ENCODE measurements at places on chromosomes 4 and X.

- DNase-seq, result no peak
Observed at GRCh38 chr4:181157647-181158046, 1085.6 kb upstream of the TENM3 start.

- DNase-seq, result no peak
Observed at GRCh38 chrX:111375747-111376146, 36.2 kb downstream of the DCX start.

DNA sequence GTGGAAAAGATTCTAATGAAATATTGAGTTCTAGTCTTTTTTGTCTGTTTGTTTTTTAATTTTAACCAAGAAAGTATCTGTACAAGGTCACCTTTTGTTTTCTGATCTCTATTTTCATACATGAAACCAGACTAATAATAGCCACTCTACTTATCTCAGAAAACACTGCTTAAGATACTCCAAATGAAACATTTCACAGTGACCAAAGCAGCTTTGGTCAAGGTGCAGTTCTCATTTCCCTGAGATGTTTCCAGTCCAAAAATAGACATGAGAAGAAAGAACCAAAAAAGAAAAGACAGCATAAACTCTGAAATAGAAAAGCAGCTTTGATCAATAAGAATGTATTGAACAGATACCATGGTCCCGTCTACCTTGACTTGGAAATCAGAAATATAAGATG lies 782.8 kb downstream of the RAB28 start:
- no peak for DNase-seq

- DNase-seq, result no peak
Observed at GRCh38 chrX:134599184-134599914, 58.9 kb downstream of the PLAC1 start.

DNA sequence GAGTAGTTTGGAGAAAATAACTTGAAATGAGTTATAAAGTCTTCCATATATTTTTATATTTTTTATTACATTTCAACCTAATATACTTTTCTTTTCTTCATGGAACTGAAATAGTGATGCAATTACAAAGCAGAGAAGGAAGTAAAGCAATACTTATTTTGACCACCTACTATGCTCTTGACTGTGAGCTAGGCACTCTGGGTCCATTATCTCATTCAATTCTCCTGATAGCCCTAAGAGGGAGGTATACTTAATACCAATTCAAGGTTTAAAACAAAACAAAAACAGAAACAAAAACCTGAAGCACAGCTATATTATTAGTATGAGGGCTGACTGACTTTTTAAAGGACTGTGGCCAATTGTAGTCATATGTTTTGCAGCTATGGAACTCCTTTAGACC lies 193.5 kb downstream of the MAD2L1 start:
- DNase-seq, result no peak

DNA sequence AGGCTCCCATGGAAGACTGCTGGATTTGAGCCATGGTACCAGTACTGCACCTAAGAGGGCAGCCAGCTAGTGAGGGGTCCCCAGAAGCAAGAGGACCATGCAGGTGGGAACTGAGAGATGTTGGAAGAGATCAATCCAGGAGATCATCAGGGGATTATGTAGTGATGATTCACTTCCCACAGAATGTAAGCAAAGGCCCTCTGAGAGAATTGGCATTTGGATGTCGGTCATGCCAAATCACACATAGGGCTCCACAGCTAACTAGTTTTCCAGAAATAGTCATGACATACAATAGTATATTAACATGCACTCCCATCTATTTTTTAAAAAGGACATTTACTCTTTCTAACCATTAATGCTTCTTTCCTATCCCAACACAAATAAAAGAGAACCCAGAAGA lies 112.5 kb downstream of the RASGEF1B start:
- DNase-seq, result no peak

DNA sequence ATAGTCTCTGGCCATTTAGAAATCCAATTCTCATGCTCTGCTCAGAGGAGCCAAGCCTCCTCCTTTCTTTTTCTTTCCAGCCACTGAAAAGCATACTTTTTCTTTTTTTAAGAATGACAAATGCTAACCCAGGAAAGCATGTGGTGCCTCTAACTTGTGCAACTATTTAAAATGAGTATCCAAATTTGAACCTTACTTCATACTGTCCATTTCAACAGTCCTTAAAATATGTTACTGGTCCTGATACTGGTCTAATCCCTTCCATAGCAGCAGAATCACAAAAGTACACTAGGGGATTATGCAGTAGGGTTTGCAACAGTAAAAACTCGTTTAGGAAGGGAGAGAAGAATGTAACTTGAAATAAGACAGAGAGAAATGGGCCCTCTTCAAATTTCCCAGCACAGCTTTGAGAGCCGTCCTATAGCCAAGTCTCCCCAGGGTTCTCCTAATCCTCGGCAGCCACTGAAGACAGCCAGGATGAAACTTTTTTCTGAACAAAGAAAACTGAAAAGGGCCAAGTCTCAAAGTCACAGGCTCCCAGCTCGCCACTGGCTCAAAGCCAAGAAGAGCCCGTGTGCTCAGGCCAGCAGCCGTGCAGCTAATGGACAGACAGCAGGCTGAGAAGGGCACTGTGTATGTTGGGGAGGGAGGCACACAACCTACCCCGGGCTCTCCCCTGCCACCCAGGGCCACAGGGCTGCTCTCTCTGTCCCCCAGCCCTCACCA lies 39.5 kb downstream of the GPC4 start:
- DNase-seq, result no peak

DNA sequence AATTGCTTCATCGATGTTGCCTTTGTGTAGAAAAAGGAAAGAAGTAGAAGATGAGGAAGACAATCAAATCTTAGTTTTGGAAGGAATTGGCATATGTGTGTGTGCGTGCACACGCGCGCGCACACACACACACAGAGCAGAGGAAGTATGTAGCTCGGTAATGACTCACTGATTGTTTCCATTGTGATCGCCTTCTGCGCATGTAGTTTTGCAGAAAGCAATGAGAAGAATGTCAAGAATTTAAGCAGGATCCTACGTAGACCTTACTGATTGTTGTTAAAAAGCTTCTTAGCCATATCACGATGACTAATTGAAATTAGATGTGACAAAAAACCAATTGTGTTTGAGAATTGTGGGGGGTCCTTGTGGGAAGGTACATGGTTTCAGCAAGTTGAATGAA lies 12.8 kb upstream of the LIMCH1 start:
- no peak for DNase-seq

DNA sequence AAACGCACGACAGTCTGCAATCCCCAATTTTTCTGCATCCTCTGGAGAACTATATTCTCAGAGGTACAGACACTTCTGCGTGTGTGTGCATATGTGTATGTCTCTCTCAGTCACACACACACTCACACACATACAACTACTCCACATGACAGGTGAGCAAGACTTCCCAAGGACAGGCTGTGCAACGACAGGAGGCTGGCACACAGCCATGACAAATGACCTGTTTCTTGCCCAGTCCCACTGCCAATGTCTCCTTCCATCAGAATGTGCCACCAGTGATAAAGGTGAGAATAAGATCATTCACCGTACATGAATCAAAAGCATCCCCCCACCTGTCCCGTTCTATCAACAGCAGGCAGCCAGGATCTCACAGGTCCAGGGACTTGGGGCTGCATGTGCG lies 52.4 kb downstream of the PPP2R2C start:
- no peak for DNase-seq

DNA sequence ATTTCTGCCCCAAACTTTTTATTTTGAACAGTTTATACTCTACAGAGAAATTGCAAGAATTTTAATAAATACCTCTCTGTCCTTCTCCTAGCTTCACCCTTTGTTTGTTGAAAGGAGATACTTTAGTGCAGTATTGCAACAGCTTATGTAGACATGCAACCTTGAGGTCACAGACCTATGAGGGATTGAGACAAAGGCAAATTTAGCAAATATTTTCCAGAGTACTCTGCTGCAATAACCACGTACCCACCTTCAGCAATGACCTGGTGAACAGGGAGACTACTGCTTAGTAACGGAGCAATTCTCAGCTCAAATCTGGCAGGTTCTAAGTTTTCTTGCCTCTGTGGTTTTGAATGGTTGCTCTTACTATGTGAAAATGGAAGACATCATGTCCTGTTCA lies 13.2 kb downstream of the FGA start:
- no peak for DNase-seq

- DNase-seq, result no peak
Observed at GRCh38 chrX:18682979-18683387, 11.1 kb upstream of the RS1 start.

DNA sequence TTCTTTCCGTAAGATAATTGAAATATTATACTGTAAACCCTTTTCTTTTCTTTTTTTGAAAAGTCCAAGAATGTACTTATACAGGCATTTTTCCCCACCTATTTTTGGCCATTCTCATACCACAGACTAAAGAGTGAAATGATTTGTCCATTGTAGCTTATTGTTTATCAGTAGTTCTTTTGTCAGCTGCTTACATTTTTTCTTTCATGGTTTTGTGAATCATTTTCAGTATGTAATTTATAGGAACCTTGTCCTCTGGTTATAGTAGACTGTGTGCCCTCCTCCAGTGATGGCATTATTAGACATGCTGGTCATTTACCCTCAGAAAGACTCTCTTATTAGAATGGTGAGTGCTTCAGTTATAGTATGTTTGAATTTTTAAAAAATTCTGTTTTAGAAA lies 56.7 kb downstream of the CCKAR start:
- DNase-seq, result no peak

- no peak for DNase-seq
Observed at GRCh38 chrX:9475984-9476383, 11.1 kb downstream of the TBL1X start.

- no peak for DNase-seq
Observed at GRCh38 chr4:44147571-44148075, 301.0 kb downstream of the KCTD8 start.

DNA sequence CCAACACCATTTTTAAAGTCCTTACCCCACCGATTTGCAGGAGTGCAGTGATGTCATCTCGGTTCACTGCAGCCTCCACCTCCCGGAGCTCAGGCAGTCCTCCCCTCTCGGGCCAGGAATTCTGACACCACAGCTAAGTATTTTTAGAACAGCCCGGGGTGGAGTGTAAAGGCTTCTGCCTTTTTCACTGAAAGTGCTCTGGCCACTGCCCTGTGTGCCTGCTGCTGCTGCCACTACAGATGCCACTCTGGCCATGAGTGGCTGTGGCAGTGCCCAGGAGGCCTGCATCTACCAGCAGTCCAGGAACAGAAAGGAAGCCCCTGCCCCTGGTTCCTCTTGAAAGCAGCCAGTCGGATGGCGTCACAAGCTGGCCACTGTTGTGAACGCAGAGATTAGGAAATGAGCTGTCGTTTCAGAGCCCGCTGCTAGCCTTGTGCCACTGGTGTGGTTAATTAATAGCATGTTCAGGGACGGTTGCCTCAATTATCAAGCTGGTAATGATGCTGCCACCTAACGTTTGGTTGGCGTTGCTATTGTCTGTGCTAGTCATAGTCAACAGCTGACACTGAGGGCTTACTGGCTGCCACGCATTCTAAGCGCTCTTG lies 23.6 kb upstream of the TBC1D14 start:
- no peak for DNase-seq

DNA sequence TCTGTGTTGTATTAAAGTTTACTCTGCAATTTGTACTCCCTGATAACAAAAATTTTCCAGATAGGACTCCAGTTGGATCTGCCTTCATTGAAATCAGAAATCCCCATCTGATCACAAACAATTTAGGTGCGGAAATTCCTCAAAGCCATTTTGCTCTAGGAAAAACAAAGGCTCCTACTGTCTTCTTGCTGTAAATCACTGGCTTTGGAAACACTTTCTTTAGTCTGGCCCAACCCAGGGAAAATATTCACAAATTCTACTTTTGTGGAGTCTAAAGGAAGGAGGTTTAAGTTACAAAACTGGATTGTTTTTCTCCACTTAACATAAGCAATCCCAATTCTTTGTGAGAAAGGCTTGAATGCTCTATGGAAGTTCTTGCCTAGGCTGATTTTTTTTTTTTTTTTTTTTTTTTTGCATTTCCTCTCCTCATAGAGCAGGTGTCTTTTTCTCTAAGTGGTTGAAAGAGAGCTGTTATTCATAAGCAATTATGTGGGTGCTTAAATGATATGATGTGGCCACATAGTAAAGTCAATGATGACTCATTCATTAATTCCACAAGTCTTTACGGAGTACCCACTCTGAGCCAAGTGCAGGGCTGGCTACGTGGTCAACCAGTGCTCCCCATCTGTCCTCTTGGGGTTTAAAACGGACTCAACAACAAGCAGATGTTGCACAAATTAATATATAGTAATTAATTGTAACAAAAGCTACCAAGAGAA lies 261.4 kb downstream of the LDB2 start:
- DNase-seq, result no peak

DNA sequence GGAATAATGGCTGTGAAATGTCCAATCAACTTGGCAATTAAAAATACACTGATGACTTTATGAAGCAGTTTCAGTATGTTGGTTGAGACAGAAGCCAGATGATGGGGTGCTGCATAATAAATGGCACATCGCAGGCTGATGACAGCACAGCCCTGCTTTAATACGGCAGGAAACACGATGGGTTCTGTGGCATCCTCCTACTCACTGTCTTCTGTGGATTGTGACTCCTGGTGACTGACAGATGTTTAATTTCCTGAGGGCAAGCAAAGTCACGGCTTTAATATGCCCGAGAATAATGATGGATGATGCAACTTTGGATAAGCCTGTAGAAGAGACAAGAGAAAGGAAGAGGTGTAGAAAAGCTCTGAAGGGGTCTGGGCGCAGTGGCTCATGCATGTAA lies 295.4 kb downstream of the TRIML1 start:
- DNase-seq, result no peak

DNA sequence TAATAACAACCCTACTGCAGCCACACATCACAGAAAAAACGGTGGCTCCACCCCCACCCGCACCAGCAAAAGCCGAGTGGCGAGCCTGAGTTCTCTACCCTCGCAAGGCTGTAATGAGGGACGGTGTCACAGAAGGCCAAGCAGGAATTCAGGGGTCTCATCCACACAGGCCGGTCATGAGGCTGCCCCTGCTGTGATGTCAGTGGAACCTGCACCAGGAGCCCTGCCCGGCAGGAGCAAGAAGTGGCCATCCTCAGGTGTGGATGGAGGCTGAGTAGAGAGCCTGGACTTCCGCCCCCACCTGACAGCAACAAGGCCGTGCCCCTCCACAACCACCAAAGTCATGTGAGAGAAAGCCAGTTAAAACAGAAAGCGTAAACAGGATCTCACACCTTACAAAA lies 20.6 kb downstream of the LYAR start:
- no peak for DNase-seq

DNA sequence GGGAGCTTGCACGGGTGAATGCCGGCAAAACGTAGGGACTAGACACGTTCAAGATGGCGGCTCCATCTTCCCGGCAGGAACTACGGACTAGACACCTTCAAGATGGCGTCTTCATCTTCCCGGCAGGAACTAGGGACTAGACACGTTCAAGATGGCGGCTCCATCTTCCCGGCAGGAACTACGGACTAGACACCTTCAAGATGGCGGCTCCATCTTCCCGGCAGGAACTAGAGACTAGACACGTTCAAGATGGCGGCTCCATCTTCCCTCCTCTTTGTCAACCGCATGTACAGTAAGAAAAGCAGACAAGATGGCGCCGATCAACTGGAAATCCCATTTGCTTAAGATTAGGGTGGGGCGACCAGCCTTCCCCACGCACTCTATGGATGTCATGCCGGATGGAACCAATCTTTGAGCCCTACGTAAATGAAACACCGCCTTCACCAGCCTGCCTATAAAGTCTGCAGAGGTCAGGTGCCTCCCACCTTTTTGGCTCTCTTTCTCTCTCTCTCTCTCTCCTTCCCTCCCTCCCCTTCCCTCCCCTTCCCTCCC lies 222.4 kb downstream of the CRLF2 start:
- DNase-seq, result no peak

Measured in type B pancreatic cell (in vitro differentiated cells).